Activated effector memory CD4-positive, alpha-beta T cell treated with Interleukin-2 at 50 U/mL for 16 hours (primary cell): ENCODE measurements at places on chromosomes 2 and 18.

DNA sequence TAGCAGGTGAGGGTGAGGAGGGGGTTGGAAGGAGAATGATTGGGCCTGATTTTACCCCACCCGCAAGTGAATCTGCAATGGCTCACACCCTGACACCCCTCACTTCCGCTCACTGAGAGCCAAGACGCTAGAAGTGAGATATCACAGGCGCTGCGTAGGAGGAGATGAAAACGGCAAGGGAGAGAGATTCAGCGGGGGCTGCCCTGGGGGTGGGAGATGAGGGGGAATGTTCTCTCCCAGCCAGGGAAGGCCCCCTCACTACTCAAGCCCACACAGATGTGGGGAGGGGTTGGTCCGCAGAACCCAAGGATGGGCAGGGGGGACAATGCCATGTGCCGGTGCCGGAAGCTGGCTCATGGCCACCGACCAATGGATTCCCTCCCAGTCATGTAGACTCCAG, 32.9 kb downstream of the LOXHD1 start:
- DNase-seq = no peak

GRCh38 chr2:112481528-112482233, at the start of gene TTL:
Gene TTL, plus strand, starts transcription at chr2:112482156. Its CDS starts 189 bp downstream, at chr2:112482345.
- peak; percentile 70 for DNase-seq

GRCh38 chr2:182300608-182301007, 126.2 kb downstream of the PDE1A start:
- no peak for DNase-seq

GRCh38 chr2:240223631-240224030, 83.2 kb upstream of the OTOS start:
- no peak for DNase-seq

DNA sequence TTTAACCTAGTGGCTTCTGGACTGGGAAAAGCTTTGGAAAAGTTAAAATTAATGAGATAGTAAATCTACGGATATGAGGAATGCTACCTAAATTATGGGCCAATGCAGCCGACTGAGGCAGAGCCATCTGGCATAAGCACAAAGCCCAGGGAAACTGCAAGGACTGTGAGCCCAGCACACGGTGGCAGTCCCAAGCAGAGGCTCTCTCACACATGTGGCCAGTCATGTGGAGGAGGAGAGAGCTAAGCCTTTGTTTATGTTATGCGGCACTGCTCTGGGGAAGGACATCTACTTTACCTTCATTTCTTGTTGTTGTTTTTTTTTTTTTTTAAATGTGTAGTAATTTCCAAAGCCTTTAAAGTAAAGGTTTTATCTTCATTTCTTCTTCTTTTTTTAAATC, 267.0 kb downstream of the STK39 start:
- DNase-seq = no peak

GRCh38 chr2:127735537-127736399, 34.5 kb downstream of the SFT2D3 start:
- DNase-seq = no peak

GRCh38 chr2:135490376-135490775, 40.6 kb downstream of the ZRANB3 start:
- no peak for DNase-seq

GRCh38 chr2:142495141-142495540, 364.3 kb upstream of the LRP1B start:
- DNase-seq = no peak

DNA sequence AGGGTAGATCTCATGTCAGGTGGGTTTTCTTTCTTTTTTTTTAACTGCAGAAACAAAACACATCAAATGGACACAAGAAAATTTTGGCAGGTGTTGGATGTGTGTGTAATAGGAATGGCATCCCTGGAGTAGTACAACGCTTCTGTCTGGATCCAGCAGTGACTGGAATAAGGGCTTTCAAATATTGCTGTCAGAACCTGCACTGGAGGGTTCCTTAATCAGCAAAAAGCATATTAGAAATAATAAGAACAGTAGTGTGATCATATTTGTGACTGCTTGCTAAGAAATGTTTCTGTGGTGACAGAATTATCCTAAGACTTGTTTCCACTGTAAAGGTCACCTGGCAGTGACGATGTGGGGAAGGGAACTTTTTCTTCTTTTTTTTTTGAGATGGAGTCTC, 30.8 kb downstream of the CREG2 start:
- DNase-seq = no peak

GRCh38 chr2:70340075-70340474, 38.2 kb upstream of the FAM136A start:
- no peak for DNase-seq

- no peak for DNase-seq
These were observed 364.8 kb downstream of the NYAP2 start for GRCh38 chr2:225764346-225764745.

DNA sequence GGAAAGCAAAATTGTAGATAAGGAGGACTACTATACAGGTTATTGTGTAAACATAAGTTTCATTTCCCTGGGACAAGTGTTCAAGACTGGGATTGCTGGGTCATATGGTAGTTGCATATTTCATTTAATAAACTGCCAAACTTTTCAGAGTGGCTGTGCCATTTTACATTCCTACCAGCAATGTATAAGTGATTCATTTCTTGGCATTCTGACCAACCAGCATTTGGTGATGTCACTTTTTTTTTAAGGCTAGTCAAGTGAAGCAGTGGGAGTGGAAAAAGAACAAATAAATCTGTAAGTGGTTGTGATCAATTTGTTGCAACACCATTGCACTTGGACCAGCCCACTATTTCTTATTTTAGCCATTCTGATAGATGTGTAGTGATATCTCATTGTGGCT, 5.2 kb upstream of the CHCHD5 start:
- DNase-seq = no peak

- no peak for DNase-seq
These were observed 105.9 kb upstream of the CREB1 start for GRCh38 chr2:207423886-207424285.

DNA sequence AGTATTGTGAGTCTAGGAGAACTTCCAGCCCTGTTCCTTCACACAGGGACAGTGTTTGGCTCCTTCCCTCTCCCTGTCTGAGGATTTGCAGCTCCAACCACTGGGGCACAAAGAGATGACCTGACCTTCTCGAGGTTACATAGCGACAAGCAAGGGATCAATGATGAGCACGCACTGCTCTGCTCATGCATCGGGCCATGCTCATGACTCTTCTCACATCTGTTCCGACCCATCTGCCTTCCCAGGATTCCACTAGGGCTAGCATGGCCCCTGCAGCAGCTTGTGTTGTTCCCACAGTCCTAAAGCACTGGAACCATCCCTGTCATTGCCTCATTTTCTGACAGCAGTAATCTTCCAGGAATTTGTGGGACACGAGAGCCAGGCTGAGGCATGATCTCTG, 78.8 kb upstream of the ARHGAP28 start:
- no peak for DNase-seq

DNA sequence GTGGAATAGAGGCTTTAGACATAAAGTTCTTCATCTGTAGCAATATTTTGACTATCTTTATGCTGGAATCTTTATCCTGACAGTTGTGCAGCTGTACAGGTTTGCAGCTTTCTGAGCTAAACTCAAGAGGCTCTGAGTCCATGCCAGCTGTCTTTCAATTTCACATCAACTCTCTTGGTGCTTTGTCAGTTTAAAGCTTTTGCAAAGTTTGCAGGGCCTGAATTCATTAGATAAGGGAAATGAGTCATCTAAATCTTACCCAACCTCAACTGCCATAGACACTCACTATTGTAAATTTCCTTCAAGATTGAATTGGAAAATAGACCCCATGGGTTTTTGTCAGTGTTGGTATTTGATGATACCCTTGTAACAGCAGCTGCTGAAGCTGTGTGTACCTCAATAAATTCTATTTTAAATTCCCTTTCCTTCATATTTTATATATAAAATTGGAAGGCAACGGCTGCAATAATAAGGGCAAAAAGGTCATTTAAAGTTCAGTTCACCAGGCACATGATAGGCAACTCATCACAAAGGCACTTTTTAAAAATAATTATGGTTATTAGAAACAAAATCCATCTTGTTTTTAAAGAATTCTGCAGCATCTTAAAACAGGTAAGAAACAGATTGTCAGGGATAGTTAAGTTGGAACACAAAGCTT, 169.9 kb upstream of the SLC39A10 start:
- DNase-seq = no peak

DNA sequence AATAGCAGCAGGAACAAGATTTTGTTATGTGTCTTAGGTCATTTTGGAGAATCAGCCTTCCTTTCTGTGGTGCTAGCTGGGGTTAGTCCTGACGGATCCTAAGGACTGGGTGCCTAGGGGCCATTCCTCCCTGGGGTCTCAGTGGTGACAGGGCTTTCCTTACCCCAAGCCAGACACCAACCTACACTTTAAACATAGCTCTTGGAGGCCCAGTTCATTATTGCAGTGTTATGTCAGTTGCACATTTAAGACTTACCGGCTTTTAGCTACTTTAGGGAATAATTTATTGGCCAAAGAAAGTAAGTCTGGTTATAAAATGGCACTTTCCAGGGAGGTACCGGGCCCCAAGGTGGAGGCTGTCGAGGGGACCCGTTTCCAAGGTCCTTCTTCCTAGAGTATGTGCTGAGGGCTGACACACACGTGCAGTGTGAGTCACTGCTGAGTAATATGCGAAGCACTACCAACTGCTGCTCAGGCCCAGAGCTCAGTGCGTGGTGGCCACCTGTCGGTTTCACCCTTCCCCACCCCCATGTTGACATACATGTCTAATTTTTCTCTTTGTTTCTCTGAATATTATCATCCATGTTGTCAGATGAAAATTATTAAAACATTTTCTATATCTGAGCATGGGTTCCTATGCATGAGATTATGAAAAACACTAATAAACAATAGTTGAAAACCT, 37.0 kb upstream of the GRHL1 start:
- no peak for DNase-seq

- no peak for DNase-seq
These were observed 45.9 kb downstream of the PXDN start for GRCh38 chr2:1698188-1698945.

DNA sequence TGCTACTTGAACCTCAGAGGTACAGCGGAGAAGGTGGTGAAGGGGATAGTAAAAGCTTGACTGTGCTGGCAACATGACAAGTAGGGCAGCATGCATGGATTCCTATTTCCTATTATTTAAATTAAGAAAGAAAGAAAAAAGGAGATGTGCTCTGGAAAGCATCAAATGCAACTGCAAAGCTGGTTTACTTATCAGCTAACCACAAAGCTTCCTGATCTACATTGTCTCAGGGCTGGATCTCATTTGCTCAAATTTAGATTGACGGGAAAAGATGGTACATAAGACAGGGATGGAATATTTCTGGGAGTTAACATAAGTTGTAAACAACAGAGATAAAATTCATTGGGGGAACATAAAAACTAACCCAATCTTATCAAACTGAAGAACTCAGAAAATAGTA, 178.0 kb downstream of the RIT2 start:
- no peak for DNase-seq

DNA sequence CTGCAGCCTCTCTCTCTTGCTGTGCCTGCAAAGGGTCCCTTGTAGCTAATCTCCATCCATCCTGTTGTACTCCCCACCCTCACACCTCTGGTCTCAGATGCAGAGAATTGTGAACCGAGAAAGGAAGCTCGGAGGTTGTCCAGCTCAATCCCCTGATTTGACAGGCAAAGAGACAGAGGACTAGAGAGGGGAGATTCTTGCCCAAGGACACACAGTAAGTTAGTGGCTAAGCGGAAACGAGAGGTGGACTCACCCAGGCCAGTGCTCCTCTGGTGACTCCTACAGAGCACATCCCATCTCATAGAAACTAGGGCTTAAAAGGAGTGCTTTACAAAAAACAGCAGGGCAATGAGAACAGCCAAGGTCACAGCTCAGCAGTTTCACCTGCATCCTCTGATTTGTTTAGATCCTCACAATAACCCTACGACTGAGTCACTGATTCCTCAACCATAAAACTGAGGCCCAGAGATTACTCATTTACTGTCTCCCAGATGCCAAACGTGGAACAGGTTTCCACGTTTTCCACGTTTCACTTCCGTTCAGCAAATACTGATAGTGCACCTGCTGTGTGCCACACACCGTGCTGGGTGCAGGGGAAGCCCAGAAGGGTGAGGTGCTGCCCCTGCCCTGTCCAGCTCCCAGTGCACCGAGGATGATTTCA, 22.1 kb downstream of the EHD3 start:
- DNase-seq = no peak

GRCh38 chr2:159290289-159290907, 3.9 kb upstream of the WDSUB1 start:
- DNase-seq = no peak

DNA sequence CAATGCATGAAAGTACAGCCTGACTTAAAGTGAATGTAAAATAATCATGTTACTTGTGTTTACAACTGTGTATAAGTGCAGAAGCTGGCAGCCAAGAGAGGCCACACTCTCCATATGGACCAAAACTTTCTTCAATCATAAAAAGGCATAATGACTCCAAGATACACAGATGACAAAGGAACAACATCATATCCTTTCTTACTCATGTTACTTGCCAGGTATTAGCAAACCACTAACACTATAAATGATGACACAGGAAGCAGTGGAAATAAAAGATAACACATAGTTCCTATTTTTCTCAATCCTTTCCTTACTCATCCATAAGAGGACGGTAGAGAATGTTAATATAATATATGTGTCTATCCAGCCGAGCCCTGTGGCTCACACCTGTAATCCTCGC, 400.0 kb upstream of the CDH2 start:
- no peak for DNase-seq

- DNase-seq = no peak
These were observed 383.4 kb downstream of the CBLN2 start for GRCh38 chr18:72160510-72161445.

- DNase-seq = no peak
These were observed 79.9 kb upstream of the MYT1L start for GRCh38 chr2:2410987-2411386.

GRCh38 chr2:53641290-53641689, 126.3 kb upstream of the CHAC2 start:
- no peak for DNase-seq

DNA sequence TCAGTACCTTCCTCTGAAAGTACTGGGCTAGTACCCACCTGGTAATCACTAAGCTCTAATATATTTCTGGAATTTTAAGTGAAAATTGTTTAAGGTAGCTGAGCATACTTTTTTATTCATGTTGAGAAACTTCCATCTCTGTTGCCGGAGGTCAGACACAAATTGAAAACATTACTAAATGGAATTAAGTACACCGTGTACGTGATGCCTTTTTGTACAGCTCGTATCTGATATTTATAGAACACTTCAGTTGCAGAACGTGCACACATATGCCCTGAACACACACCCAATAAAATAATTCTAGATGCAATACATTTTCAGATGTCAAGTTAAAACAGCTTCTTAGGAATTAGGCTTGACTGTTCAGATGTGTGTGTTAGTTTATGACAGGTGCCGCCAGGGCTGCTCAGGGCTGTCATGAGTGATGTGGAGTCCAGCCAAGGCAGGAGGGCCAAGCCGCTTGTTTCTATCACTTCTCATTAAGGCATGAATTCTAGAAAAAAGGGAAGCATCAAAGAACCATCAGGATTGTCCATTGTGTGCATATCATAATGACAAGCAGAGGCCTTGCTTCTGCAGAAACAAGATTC, 80.9 kb upstream of the FOSL2 start:
- no peak for DNase-seq

DNA sequence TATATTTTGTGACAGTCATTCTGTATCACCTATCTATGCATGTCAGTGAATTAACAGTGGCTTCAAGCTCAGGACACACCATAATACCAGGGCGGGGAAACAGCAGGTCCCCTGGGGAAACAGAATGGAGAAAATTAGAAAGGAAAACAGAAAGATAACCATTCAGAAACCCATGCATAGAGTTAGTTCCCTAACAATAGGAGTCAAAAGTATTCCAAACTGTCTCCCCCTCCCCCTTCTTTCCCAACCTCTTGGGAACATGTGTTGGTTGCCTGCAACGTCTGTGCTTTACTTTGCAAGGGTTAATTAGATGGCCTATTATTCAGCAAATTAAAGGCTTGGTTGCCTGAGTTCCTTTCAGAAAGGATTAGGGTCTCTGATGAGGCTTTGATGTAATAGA, 176.4 kb downstream of the MYO3B start:
- no peak for DNase-seq
